Left cardiac atrium (tissue), 4 donors: ENCODE measurements at places on chromosomes 5 and 9.

DNA sequence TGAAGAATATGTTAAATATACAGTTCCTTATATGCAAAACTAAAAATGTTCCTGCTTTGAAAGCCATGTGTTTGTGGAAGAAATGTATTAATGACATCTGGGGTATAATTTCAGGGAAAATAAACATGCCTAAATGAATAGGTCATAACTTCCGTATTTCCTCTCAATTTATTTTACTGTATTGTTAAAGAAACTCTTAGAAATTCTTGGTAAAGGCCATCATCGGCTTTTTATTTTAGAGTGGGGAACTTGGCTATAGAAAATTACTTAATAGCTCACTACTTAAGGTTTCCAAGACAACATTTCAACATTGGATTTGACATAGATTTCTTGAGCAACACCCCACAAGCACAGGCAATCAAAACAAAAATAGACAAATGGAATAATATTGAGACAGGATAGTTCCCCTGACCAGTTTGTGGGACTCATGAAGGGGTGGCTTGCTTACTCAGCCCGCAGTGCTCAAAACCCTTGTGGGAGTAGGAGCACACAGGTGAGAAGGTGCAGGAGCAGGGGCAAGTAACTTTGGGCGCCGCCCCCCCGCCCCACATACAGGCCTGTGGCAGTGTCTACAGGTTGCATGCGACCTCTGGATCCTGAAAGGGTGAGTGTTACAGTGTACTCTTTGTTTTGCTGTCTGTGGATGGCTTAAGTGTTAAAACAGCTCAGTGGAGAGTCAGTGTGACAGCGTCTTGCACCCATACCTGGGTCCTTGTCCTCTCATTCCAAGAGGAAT lies 891.4 kb upstream of the C9orf72 start:
- no peak for DNase-seq

- no peak for DNase-seq
Measured at GRCh38 chr5:75140277-75140676, 87.9 kb upstream of the GCNT4 start.

DNA sequence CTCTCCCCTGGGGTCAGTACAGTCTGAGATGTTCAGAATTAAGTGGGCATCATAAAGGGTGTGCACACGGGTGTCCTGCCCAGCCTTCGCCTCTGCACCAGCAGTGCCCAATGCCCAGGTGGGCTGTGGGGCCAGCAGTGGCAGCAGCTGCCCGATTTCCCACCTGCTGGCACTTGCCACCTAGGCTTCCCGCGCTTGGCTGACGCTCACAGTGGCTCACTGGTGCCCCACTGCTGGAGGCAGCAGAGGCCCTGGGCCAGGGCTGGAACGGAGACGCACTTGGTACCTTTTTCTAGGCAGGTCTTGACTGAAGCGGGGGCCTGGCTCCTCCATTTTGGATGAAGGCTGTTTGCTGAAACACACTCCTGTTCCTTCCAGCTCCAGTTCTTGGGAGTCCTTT lies 17.0 kb downstream of the MRNIP start:
- no peak for DNase-seq

GRCh38 chr9:27771803-27772545 lies 198.7 kb upstream of the C9orf72 start:
- no peak for DNase-seq

- peak; percentile 66 for DNase-seq
Measured at GRCh38 chr5:32173267-32174010, 680 bp downstream of the GOLPH3 start.

GRCh38 chr9:34560599-34561214 lies 28.8 kb downstream of the CNTFR start:
- DNase-seq, result peak; percentile 52
